Activated CD4-positive, alpha-beta T cell treated with anti-CD3 and anti-CD28 coated beads, Interleukin-2, Interleukin-6, amounts not matched to agents 100 ng/mL and 50 ng/mL, durations not matched to agents 16 hours and 8 hours (primary cell): ENCODE measurements at places on chromosomes 4 and X.

- DNase-seq = no peak
These were observed 22.3 kb upstream of the NAT8L start for GRCh38 chr4:2036866-2037265.

- no peak for DNase-seq
These were observed 184.5 kb downstream of the ARHGAP10 start for GRCh38 chr4:147916351-147916750.

DNA sequence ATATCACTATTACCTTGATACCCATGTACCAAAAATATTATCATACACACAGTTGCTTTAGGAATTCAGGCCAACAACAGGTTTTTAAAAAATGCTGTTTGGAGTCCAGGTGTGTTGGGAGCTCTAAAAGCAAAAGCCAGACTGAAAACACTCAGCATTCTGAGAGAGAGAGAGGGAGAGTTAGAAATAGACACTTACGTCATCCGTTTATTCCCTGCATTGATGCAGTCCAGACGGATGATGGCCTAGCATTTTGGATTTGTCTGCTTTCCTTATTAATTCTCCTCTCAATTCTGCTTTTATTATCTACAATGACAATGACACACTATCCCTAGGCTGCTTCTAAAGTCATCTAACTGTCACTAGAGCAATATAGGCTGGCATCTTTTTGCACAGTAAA is 358.3 kb upstream of the BOD1L1 start:
- no peak for DNase-seq

DNA sequence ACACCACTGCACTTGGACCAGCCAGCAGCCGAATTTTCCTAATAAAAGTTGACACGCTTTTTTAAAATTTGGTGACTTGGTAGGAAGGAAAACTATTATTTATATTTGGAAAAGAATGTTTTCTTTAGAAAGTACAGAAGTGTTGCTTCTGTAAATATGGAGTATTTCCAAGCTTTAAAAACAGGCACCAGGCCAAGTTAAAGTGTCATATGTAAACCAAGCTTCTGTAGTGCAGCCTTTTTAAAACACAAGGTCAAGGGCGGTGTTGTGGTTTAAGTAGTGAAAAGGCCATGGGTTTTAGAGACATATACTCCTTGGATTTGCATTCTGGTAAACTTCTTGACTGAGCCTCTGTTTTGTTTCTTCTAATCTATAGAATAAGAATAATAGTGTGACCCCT is 62.7 kb downstream of the TRIM2 start:
- no peak for DNase-seq

DNA sequence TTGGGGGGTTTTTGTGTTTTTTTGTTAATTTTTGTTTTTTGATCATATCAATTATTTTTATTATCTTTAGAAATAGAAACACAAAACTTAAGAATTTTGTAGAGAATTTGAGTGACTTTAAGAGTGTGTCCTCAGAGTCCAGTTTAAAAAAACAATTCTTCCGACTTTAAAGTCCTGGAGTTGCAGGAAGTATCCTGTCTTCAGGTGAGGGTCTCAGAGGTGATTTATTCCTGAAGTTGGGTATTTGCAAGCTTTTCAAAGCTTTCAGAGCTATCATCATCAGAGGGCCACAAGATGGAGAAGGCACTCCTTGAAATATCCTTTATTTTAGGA is 23.0 kb downstream of the TLR10 start:
- no peak for DNase-seq

GRCh38 chrX:154121961-154122360 is 22.1 kb upstream of the OPN1LW start:
- DNase-seq = no peak

GRCh38 chrX:85836868-85837267 is 210.5 kb downstream of the CHM start:
- no peak for DNase-seq

GRCh38 chr4:36385951-36386571 is 104.6 kb downstream of the DTHD1 start:
- DNase-seq = peak; percentile 49

DNA sequence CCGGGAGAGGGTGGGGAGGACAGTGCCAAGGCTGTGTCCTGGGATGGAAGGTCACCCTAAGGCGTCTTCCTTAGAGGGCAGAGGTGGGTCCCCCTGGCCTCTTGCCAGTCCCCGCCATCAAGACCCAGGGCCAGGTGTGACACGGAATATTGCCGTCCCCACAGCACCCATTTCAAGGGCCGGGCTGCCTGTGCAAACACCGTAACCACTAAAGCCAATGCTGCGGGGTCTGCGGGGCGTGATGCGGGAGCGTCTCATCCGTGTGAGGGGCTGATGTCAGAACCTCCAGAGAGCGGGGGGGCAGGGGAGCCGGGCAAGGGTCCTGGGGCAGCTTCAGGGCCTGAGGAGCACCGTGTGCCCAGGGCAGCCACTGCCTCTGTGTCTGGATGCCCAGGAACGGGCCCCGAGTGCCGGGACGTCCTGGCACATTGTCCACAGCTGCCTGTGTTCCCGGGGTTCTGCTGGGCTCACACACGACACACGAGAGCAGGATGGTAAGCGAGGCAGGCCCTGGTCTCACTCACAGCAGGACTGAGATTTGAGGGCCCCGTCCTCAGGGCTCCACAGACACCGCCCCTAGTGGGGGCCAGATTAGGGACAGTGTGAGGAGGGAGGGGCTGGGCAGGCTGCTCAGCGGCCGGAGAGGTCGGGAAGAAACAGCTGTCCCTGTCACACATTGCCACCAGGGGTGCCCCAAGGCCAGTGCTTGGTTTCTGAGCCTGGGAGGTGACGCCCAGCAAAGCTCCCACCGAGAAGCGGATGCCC is 29.2 kb downstream of the NKX1-1 start:
- DNase-seq = no peak

GRCh38 chr4:83731609-83732008 is 195.7 kb downstream of the GPAT3 start:
- no peak for DNase-seq

DNA sequence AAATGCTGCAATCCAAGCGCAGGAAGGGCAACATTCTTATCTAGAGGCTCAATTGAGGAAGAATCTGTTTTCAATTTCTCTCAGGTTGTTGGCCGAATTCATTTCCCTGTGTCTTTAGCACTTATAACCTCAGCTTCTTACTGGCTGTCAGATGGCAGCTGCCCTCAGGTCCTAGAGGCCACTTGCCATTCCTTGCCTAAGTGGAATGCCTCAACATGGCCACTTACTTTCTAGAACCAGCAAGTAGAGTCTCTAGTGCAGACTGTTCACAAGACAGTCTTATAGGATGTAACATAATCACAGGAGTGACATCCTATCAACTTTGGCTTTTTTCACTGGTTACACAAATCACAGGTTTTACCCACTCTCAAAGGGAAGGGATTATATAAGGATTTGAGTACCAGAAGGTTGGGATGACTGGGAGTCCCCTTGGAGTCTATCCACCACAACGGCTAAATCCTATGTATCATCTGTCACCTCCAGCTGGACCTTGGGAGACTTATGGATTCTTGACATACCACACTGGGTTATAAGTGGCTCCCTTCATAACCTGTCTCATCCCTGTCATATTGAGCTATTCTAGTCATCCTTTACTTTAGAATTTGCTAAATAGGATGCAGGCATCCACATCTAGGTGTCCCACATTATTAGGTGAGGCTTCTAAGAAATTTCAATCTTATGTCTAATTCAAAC is 297.9 kb upstream of the CTSO start:
- no peak for DNase-seq

GRCh38 chrX:42242004-42242403 is 318.6 kb upstream of the CASK start:
- DNase-seq = no peak

GRCh38 chr4:31365006-31365690 is 645.0 kb downstream of the PCDH7 start:
- DNase-seq = no peak
